ENCODE measurements at places on chromosomes 3 and 15.

DNA sequence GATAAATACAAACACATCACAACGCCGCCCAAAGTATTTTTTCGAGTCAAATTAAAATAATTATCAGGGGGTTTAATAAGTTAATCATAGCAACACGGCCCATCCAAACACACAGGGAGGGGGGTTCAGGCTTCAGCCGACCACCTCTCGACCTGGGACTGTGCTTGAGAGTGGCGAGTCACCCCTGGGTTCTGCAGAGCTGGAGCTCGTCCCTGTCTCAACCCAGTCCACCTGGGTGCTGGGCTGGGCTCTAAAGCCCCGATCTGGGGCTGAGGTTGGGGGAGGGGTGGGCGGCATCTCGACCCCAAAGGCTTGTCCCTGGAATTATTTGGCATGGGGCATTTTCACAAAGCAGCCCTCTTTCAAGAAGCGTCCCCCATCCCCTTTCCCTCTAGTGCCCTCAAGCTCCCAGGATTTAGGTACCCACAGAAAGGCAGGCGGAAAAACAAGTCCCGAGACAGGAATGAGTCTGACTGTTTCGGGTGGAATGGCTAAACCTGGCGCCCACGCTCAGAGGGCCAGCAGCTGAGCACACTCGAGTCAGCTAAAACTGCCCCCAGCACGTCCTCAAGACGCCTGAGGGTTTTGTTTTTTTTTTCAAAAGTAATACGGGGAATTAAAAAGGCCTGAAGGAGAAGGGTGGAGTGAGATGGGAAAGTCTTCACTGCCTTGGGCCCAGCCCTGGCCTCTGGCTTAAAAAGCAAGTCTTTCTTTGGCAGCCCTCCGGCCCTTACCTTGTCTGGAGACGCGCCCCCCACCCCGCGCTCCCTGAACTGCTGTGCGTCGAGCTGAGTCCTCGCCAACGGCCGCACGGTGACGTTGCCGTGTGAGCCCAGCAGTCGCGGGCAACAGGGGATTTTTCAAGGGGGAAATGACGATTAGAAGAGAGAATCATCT, 32.5 kb downstream of the NR2F2 start:
- DNase-seq: no peak

- no peak for DNase-seq
Measured at GRCh38 chr3:99344216-99344615, 294.2 kb upstream of the COL8A1 start.

GRCh38 chr3:25594007-25594502, 70.7 kb downstream of the TOP2B start:
- DNase-seq: no peak

DNA sequence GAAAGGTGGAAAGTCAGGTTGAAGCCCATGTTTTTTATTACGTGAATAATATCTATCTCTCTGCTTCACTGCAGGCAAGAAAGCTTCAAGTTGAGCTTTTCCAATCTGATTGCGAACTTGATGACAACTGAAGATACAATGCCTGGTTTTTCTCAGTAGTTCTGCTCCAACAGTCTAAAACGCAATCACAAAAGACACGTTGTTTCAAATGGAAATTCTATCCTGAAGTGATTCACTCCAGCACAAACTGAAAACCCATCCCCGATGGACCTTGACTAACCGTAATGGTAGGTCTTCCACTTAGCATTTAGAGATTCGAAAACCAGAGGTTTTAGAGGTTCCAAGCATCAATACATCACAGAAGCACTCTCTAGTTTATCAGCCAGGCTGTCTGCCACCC, 10.6 kb downstream of the B4GALT4 start:
- no peak for DNase-seq

DNA sequence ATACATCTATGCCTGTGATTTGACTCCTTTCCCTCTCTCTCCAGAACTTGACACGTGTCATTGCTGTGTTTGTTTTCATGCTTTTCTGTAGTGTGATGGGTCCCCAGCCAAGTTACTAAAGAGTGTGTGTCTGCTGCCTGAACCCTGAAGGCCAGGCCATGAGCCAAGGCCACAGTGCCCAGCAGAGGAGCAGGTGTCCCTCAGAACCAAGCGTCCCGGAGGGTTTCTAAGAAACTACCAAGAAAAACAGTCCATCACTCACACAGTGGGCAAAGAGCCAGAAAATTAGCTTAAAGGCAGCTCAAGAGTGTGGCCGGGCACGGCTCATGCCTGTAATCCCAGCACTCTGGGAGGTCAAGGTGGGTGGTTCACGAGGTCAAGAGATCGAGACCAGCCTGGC, 35.2 kb downstream of the FBXO45 start:
- DNase-seq: no peak

DNA sequence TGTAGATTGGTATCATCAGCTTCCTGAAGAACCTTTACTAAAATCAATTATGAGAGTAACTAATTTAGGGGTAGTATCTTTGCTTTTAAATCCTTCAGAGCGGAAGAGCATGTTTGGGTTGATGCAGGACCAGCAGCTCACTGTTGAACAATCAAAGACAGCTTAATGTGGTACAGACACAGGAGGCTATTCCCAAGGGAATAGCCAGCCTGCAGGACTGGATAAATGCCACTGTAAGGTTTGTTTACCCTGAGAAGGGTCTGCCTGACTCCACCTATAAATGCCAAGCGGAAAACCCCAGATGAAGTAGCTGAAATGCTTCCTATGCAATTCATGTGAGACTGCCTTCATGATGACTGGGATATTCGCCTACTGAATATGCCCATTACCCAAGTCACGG, 16.0 kb upstream of the STAC start:
- no peak for DNase-seq

- DNase-seq: no peak
Measured at GRCh38 chr3:156037356-156037755, 83.0 kb upstream of the KCNAB1 start.

- DNase-seq: no peak
Measured at GRCh38 chr3:134652886-134653630, 2.2 kb upstream of the KY start.

DNA sequence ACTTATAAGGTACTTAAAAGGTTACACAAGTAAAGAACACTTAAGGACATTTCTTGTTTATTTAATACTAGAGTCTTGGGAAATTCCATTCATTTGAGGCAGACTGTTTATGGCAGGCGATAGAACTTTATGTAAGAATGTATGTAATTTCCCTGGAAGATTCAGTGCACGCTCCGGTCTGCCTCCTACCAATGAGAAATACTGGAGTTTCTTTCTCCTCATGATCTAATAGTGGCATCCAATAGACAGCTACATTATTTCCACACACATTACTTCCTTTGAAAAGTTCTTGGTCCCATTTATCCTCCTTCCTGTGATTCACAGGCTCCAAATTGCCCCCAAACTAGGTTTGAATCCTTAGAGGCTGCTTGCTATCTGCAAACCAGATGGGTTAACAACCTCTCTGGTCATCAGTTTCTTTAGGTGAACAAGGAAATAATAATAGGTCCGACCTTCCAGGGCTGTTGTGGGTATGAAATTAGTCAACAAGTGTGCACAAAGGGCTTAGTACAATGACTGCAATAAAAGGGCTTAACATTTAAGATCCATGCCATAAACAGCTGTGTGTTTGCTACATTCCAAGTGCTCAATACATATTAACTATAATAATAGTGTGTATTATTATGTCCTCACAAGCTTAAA, 30.7 kb downstream of the EIF4E3 start:
- DNase-seq: no peak

GRCh38 chr3:182711261-182711683, 82.0 kb upstream of the ATP11B start:
- no peak for DNase-seq

GRCh38 chr15:40937762-40938535, 8.8 kb downstream of the DLL4 start:
- DNase-seq: no peak

- no peak for DNase-seq
Measured at GRCh38 chr3:194870394-194871110, 184.9 kb downstream of the FAM43A start.

GRCh38 chr3:150293401-150294001, 114.6 kb upstream of the TSC22D2 start:
- DNase-seq: no peak

Data from stimulated activated CD4-positive, alpha-beta T cell treated with anti-CD3 and anti-CD28 coated beads, Interleukin-2, amount 100 ng/mL, for 48 hours (primary cell).